Fibroblast of skin of back (primary cell): ENCODE measurements at places on chromosomes 13 and 19.
A peak's percentile ranks its signal among the peaks of the same experiment; 100 is the strongest.

DNA sequence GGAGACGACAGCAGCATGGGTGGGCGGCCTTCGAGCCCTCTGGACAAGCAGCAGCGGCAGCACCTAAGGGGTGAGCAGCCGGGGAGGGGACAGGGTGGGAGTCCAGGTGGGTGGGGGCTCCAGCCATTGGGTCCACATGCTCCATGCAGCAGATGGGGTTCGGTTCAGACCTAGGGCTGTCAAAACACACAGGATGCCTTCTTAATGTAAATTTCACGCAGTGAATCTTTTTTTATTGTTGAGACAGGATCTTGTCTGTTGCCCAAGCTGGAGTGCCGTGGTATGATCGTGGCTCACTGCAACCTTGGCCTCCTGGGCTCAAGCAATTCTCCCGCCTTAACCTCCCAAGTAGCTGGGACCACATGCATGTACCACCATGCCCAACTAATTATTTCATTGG lies 15.9 kb downstream of the PGLS start:
- DNase-seq = no peak

- peak; percentile 74 for DNase-seq
Measured at GRCh38 chr19:5037936-5038335, 69.0 kb downstream of the KDM4B start.

- DNase-seq = no peak
Measured at GRCh38 chr19:1141944-1142343, 32.1 kb downstream of the SBNO2 start.

DNA sequence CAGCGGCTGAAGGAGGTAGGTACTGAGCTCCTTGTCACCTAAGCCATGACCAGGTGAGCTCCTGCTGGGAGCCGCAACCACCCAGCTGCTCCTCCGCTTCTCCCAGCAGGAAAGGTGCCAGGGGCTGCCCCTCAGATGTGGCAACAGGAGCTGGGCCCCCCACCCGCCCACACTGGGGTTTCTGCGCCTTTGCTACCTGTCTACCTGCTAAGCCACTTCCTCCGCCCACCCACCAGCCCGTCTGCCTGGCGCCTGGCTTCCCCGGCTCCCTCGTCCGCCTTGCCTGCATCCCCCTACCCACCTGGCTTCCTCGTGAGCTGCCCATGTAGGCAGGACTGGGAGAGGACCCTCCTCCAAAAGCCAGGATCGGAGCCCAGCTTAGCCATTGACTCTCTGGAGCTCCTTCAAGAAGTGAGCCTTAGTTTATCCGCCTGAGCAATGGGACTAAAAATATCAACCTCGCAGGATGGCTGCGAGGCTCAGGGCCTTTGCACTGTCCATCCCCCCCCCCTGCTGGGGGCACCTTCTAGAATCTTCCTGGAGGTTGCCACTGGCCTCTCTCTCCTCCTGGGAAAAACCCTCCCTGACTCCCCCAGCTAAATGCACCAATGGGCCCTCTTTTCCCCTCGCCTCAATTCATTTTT lies 55.8 kb upstream of the KLF2 start:
- no peak for DNase-seq

- no peak for DNase-seq
Measured at GRCh38 chr13:31111136-31111535, 50.6 kb downstream of the HSPH1 start.

DNA sequence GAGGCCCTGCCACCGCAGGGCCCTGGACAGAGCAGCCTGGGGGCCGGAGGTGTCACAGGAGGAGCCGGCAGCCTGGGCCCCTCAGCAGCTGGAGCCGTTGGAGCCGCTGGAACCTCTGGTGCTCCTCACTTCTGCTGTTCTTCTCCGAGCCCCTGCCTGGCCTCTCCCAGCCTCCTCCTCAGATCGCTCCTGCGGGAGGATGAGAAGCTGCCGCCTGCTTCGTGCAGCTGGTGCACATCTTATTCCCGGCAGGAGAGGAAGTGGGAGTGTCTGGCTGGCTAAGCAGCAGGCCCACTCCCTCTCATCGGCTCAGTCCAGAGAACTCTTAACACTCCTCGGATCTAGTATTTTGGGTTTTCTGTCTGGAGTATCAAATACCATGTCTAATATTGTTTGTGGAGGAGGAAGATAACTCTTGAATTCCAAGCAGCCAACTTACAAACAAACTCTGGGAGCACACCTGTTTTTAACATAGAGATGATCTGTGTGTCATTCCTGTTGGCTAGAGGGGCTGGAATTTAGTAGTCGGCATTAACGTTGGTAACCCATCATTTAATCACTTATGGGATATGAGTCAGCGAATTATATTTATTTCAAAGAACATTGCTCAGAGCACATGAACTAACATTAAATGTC lies 37.1 kb upstream of the RNF113B start:
- DNase-seq = peak; percentile 52

DNA sequence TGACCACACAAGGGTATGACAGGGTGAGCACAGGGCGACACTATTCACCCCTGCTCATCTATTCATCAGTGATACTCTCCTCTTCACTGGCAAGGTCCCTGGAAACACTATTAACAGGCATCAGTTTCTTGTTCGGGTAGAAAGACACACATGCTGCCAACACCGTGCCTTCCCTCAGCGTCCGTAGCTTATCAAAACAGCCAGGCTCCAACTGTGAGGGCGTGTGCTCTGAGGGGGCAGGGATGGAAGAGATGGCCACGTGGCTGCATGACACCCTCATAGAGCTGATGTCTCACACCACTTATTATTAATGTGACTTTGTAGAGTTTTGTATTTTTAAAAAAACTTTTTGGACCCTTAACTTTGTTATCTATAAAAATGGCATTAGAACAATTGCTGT lies 160.3 kb downstream of the ITGBL1 start:
- peak; percentile 48 for DNase-seq

GRCh38 chr13:111907341-111907880 lies 159.5 kb upstream of the SOX1 start:
- DNase-seq = no peak
